ENCODE measurements at places on chromosomes 5 and 9. TPM values are rescaled to one million over a fixed set of nuclear protein-coding genes. Genes with fewer than 3 reads are reported as not detected.

Gene SSBP2
- total RNA-seq = 7.9 TPM

Gene ACTBL2
- under 0.01 TPM for total RNA-seq

Gene RIMOC1
- total RNA-seq = 14.8 TPM

Gene CNTNAP3B
- 6.4 TPM for total RNA-seq

Measured in bronchial epithelial cell (primary cell).